AG09319 (cell line): ENCODE measurements at places on chromosomes 3 and 15.
A peak's percentile ranks its signal among the peaks of the same experiment; 100 is the strongest.

GRCh38 chr3:161222662-161223061 lies 1.6 kb downstream of the NMD3 start:
- no peak for DNase-seq

DNA sequence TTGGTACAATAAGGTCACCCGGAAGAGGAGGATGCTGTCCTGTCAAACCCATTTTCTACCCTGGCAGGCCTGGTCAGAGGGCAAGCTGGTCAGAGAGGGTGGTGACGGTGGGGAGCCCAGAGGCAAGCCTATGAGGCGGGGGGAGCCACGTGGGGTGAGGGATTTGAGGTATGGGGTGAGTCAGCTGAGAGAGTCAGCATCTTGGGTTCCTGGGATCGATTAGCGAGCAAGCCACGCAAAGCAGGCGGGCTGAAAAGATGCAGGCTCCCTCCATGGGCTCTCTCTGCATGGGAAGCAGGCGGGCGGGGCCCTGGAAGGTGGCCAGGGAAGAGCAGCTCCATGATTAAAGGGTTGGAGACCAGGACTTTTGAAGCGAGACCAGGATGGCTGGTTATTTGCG lies 48.1 kb downstream of the MAGEF1 start:
- peak; percentile 54 for DNase-seq

- no peak for DNase-seq
These were observed 7.9 kb downstream of the FEM1B start for GRCh38 chr15:68285259-68285980.

- peak; percentile 14 for DNase-seq
These were observed 214.2 kb upstream of the PROK2 start for GRCh38 chr3:71998995-71999673.

DNA sequence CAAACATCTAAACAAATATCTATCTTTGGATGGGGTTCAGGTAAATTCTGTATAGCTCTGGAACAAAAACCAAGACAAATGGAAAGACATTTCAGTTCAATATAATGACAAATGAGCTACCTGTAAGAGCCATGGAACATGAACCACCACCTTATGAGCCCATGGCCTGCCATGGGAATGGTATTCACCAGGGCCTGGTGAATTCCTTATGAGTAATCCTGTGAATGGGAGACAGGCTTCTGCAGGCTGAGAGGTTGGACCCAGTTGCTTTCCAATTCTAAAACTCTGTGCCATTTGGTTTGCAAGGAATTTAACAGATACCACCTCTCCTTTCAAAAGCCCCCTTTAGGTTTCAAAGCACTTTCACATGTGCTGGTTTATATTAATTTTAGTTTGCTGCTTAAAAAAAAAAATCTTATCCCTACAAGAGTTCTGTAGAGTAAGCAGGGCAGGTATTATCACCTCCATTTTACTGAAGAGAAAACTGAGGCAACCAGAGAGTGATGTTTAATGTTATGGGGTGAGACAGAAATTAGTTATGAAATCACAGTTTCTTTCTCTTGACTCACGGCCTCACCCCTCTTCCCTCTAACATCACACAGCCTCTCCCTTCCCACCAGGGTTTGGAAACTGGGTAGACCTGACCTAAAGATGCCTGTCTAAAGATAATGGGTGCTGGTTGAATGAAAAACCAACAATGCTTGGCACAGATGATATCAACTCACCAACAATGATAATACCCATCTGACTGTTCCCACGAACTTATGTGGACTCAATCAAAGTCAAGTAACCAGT lies 397.6 kb upstream of the WNT5A start:
- no peak for DNase-seq

DNA sequence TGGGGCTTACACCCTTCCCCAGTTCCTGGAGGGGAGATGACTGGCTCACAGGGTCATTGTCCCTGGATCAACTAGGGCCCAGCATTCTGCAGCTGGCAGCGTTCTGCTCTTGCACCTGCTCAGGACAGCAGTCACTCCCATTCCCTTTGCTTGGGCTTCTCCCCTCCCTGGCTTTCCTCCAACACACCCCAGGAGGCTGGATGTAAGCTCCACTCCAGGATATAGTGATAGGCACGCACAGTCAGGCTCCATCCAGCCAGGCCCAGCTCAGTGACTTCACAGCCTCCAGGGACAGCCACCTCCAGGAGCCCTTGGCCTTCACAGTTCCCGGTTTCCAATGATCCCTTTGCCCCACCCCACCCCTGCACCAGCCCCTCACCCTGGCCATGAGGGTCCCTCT lies 1.9 kb downstream of the SPTBN5 start:
- DNase-seq = no peak

- DNase-seq = no peak
These were observed 11.4 kb downstream of the IREB2 start for GRCh38 chr15:78449220-78449999.

DNA sequence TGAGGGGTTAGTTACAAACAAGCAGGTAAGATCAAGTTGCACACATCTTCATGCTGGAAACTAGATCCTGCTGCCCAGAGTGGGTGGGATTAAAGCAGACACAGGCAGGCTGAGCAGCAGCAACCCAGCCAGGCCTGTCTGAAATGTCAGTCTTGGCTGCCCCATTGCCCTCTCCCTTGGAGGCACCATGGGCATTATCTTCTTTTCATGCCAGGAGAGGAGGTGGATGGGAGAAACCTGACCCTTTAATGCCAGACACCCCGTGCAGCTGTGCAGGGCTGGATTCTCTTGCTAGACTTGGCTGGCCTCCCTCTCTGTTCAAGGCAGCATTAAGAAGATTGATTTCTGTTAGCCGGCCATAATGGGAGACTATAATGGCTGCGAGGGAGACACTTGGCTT lies 23.0 kb upstream of the EPHB1 start:
- DNase-seq = no peak

DNA sequence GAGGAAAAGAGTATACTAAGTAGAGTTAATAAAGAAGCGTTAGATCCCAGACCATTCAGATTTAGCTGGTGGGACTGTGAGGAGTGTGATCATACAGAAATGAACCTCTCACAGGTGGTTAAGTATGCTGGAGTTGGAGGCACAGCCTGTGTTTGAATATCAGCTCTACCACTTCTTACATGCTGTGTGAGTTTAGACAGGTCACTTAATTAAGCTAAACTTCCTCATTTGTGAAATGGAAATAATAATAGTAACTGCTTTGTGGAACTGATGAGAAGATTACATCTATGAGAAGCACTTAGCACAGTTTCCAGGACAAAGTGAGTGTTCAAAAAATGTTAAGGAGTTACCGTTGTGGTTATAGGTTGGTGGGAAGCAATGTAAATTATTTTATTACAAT lies 8.4 kb downstream of the ACP3 start:
- no peak for DNase-seq

DNA sequence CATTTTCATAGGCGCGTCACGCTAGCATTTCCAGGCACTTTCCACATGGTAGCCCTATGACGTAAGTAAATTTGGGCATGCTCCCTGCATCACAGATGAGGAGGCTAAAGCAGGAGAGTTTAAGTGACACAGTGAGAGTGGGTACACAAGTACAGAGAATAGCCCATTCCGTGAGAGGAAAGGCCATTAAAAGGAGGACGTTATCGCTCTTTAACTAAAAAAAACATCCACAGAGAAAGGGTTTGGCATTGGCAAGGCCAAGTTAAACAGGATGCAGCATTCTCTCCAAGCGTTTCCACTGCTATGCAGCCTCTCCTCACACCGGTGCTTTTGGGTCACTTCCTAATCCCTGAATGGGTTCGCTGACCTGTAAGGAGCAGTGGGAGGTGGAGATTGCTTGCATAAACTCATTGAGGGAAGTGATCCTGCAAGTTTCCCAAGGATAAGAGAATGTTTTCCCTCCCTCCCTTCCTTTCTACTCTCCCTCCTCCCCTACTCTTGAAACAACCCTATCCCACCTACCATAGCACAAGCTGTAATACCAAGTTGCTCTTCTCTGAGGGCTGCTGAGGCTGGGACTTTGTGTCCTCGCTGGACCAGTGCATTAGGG lies 147.7 kb downstream of the VGLL4 start:
- no peak for DNase-seq

DNA sequence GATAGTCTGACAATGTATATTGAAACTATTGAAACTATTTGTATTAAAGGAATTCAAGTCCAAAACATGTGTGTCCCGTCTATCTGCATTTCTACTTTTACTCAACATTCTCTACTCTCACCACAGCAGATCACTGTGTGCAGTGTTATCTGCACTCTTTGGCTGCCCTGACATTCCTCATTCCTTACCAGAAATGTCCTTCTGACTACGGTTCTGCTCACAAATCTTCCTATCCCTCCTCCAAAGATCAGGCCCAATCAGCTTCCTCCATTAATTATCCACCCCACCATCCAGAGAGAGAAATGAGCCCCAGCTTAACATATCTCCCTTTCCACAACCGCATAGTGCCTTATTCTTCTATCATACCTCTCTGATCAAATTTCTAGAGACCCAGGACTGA lies 94.7 kb downstream of the TBL1XR1 start:
- no peak for DNase-seq

DNA sequence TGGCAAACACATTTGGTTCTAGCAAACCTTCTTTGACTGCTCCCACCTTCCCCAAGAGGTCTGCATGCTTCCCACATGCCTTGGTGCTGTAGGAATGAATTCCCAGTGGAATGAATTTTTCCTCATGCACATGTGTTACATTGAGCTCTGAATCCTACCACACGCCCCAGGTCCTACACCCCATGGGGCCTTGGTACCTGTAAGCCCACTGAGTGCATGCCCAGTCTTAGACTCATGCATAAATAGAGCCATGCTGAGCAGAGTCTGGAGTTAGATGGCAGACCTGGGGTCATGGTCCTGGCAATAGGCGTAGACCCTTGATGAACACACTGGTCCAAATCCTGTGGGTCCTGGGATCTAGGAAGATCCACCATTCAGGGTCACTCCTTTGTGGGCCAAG lies 81.8 kb downstream of the EPHB1 start:
- no peak for DNase-seq

GRCh38 chr3:149534671-149535332 lies 60.3 kb downstream of the TM4SF4 start:
- DNase-seq = no peak

GRCh38 chr3:128745742-128746141 lies 19.8 kb downstream of the RAB7A start:
- no peak for DNase-seq

DNA sequence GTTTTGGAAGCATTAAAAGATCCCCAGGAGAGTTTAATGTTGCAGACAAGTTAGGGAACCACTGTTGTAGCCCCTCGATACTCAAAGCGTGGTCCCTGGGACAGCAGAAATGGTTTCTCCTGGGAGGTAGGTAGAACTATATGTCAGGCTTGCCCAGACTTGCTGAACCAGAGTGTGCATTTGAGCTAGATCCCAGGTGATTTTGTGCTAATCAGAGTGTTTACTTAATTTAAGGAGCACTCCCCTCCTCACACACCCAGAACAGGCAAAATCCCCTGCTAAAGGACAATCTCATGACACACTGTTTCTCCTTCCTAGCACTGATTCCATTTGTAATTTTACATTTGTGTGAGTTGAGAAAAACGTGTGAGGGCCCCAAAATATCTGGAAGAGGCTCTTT lies 24.3 kb downstream of the LMCD1 start:
- DNase-seq = no peak

DNA sequence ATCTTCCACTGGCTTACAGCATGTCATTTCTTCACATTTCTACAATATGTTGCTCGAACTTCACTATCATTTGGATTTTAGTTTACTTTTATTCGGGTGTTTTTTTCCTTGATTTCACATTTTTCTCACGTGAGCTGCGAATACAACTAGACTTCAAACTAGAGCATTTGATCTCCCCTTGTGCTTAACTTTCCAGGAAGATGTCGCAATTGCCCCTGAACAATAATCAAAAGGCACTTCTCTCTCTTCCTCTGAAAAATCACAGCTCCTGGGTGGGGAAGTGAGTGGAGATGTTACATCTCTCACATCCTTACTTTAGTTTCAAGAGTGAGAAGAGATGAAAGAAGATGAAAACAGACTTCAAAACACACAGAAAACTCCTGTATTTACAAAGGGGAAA lies 587.9 kb downstream of the TBL1XR1 start:
- no peak for DNase-seq

DNA sequence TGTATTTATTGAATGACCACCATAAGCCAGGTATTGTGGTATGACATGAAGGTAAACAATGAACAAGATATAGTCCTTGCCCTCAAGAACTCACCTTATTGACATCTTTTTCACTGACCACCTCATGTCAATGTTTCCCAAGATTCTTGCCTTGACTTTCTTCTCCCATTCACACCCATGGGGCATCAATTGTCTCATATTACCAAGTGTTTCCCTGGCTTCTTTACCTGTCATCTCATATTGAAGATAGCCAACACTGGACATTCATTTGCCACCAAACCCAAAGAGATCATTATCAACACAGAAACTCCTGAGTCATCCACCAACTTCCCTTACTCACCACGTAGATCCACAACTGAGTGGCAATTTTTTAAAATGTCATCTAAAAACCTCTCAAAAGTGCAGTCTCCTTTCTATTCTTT lies 2.2 kb downstream of the EFHB start:
- DNase-seq = no peak

DNA sequence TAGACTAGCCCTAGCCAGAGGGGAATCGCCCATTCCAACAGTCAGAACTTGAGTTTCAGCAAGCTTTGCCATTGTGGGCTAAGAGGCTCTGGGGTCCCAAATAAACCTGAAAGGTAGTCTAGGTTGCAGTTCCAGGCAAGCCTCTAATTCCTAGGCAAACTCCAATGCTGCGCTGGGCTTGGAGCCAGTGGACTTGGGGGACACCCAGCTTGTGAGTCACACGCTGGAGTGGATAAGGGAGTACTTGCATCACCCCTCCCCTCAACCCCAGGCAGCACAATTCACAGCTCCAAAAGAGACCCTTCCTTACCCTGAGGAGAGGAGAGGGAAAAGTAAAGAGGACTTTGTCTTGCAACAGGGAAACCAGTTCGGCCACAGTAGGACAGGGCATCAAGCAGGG lies 105.2 kb upstream of the DPPA4 start:
- DNase-seq = no peak

DNA sequence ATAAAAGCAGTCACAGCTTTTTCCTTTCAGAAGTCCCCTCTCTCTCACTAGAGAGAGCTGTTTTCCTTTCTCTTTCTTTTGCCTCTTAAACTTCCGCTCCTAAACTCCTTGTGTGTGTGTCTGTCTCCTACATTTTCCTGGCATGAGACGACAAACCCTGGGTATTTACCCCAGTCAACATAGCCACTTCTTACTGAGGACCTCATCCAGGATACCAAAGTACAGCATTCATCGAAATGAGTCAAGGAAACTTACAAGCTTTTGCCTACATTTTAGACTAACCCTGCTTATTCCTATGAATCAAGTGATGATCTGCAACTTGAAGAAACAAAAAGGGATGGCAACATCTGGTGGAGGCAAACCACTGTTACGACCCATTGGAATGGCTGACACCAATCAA lies 16.7 kb downstream of the PATL2 start:
- DNase-seq = no peak

GRCh38 chr3:63462732-63463131 lies 184.6 kb downstream of the SYNPR start:
- no peak for DNase-seq

DNA sequence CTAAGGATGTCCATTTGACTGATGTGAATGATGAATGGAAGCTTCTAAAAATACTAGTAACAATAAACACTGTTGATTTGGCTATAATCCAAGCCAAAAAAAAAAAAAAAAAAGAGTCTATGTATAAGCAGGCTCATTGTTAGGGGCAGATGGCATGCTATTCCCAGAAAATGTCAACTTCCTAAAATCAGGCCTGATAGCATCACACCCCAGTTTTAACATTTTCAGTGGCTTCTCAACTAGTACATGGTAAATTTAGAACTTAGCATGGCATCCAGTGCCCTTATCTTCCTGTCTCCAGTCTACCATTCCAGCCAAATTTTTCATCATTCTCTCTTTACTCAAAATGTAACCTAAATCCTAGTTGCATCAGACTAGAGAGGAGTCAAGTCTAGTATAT lies 288.2 kb upstream of the ZNF385D start:
- no peak for DNase-seq

- no peak for DNase-seq
These were observed 22.7 kb downstream of the ABI3BP start for GRCh38 chr3:100970477-100970990.
